Stimulated activated CD8-positive, alpha-beta memory T cell treated with anti-CD3 and anti-CD28 coated beads, Interleukin-7, amount 100 ng/mL, for 1 hour (primary cell): ENCODE measurements at places on chromosomes 6 and 20.

DNA sequence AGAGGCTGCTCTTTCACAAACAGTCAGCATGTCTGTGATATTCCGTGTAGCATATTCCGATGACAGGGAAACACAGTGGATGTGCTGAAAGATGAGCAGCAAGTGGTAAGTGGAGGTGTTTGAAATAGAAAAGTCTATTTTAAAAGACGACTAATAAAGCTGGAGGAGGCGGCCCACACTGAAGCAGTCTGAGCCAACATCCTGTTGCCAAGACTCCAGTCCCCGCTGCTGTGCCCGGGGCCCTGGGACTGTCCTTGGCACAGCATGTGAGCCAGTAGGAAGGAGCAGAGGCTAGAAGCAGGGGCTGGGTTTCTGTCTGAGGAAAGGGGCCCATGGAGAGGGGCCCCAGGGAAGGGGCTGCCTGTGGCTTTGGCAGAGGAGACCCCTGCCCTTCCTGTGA is 351.5 kb upstream of the CHD6 start:
- DNase-seq, result no peak

DNA sequence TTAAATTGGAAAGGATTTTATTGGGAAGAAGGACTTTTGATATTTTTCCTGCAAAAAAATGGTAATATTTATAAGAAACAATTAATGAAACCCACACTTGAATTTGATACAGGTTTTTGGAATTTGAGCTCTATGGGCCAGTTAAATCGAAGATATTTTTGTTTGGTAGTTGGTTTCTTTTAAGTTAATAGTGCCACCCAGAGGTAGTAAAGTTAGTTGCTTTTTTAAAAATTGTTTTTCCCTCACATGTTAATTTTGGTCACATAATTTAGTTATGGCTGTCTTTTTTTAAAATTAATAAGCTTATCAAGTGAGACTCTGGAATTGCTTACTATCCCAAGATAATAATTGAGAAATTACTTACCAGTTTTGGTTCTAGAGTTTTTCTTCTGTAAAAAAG is 7.1 kb downstream of the PRIM2 start:
- DNase-seq, result no peak

- no peak for DNase-seq
These were observed 619.0 kb downstream of the PHF3 start for GRCh38 chr6:64254558-64254957.

DNA sequence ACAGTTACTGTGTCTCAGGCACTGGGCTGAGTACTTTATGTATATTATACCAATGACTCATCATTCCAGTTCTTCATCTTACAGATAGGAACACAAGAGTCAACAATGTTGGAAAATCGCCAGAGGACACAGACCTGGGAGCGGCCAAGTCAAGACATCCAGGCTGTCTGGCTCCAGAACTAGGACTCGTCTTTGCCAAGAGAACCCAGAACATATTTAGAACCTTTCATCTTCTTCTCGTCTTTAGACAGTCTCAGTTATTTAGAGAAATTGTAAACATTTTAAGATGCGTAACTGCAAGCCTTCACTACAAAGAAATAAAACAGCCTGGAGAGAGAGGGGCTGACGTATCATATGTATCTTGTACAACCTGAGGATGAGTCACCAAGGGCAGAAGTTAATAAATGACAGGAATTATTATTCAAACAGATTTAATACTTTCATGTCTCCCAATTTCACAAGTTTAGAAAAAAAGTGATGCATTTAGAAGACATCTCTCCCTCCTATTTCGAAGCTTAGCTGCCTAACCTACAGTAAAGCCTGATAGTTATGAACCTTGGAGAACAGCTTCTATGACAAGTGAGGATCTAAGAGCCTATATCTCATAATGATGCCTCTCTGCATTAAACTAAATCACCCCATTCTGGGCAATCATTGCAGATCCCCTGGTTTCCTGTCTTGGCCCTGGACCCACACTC is 43.4 kb downstream of the SLC22A3 start:
- DNase-seq, result no peak

DNA sequence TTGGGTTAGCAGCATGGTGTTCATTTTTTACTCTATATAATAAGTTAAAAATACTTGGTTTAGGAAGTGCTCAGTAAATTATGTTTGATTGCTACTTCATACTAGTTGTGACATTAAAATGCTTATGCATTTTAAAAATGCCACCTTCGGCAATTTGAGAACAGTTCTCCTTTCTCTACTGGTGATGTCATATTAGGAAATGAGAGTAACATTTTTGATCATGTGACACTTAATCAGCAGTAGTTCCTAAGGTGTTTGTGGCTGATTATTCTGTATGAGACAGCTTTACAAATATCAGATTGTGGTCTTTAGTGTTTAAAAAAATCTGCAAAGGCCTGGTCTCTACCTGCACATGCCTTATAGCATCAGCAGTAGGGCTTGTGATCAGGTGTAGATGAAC is 4.4 kb downstream of the GZF1 start:
- DNase-seq, result no peak
